Myocyte (in vitro differentiated cells): ENCODE measurements at places on chromosomes 16 and 17.

GRCh38 chr17:12959441-12959840 is 58.4 kb downstream of the ELAC2 start:
- peak; percentile 6 for DNase-seq

GRCh38 chr17:10699856-10700255 is 2.5 kb downstream of the ADPRM start:
- DNase-seq = no peak

- DNase-seq = peak; percentile 72
Observed at GRCh38 chr17:77148077-77148939, 7.5 kb downstream of the SEC14L1 start.

GRCh38 chr16:83952940-83953795 is at the start of gene OSGIN1:
TSS of gene OSGIN1 (plus strand) at chr16:83953240. CDS start at chr16:83957672, 4,432 bp downstream.
- peak; percentile 96 for DNase-seq

GRCh38 chr16:14445937-14446715 is 183.9 kb downstream of the PARN start:
- DNase-seq = no peak

GRCh38 chr16:28879261-28879840 is 1.1 kb downstream of the ATP2A1 start:
- DNase-seq = no peak

DNA sequence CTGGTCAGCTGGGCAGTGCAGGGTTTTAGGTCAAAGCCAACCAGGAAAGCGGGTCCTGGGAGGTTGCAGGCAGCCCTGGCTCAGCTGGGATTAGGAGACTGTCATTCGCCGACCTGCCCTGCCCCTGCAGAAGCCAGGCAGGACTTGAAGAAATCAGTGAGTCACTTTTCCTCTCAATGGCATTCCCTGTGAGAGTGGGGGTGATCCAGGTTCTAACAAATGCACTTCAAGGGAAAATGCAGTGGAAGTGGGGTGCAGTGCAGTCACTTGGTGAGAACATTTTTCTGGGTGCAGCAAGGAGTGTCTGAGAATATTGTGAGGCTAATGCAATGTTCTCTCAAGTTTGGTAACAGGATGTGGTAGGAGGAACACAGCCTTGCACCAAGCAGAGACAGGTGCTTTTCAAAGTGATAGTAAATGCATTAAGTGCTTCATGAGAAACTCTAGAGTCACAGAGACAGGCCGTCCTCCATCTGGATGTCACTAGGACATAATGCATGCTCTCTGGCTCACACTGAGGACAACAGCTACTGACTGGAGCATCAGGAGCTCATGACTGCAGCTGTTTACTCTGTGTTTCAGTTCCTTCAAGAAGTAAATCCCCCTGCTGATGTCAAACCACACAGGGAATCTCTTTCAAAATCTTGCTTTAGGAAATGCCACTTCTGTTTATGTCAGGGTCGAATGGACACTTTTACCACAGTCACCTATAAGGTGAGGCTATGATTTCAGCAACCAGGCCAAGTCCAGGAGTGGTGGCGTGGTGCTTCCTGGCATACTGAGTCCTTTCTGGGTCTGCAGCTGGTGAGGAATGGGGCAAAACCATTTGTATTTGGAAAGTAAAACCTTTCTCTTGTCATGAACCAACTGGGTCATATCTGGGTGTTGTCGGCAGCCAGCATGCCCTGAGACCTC is 16.7 kb downstream of the CDK5R1 start:
- peak; percentile 82 for DNase-seq

DNA sequence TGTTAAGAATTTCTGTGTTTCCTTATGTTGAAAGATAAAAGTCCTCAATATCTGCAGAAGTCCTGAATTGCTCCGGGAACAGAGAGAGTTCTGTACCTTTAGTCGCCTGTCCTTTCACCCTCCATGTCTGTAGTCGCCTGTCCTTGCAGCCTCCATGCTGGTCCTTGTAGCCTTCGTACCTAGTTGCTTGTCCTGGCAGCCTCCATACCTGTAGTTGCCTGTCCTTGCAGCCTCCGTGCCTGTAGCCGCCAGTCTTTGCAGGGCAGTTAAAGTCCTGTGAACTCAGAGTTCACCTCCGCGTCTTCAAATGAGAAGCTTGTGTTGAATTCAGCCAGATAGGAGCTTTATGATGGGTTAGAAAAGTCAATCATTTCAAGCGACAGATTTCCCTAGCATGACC is 19.5 kb upstream of the ITGAX start:
- DNase-seq = no peak

DNA sequence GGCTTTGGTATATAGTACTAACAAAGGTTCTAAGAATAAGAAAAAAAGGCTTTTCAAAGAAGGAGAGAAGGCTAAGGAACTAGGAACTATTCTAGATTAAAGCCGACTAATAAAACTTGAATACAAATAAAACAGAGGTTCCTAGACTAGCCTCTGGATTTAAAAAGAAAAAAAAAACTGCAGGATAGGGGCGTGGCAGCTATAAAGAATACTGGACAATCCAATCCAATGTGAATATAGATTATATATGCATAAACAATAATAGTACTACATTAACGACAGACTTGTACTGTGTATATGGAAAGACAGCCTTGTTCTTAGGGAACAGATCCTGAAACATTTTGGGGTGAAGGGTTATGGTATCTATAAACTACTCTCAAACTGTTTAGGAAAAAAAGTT is 23.9 kb upstream of the ANKFY1 start:
- no peak for DNase-seq

DNA sequence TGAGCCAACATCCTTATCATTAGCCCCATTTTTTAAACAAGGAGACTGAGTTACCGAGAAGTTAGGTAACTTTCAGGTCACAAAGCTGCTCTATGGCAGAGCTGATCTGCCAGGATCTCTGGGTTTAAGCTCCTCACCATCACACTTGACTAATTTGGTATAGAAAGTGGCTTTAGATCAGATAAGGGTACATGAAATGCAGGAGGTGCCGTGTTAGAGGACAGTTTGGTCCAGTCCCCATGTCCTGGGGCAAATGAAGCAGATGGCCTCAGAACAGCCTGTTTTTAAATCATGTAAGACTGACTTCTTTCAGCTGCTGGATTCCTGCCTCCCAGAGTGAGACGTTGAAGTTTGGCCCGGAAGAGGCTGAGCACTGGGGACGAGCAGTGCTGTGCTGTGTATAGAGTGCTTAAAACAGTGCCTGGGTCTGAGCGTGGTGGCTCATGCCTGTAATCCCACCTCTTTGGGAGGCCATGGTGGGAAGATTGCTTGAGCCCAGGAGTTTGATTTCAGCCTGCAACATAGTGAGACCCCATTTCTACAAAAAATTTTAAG is 187.0 kb upstream of the CACNG3 start:
- no peak for DNase-seq

GRCh38 chr17:75031972-75032719 is 14.6 kb downstream of the ATP5PD start:
- peak; percentile 91 for DNase-seq

GRCh38 chr17:49018748-49019147 is 21.6 kb downstream of the IGF2BP1 start:
- DNase-seq = no peak

GRCh38 chr16:78599271-78599670 is 499.8 kb downstream of the WWOX start:
- DNase-seq = no peak

GRCh38 chr16:23863511-23864422 is 28.0 kb downstream of the PRKCB start:
- no peak for DNase-seq

GRCh38 chr16:69233124-69233523 is 46.2 kb downstream of the SNTB2 start:
- DNase-seq = no peak

GRCh38 chr17:45302649-45303173 is 14.1 kb downstream of the MAP3K14 start:
- peak; percentile 75 for DNase-seq

DNA sequence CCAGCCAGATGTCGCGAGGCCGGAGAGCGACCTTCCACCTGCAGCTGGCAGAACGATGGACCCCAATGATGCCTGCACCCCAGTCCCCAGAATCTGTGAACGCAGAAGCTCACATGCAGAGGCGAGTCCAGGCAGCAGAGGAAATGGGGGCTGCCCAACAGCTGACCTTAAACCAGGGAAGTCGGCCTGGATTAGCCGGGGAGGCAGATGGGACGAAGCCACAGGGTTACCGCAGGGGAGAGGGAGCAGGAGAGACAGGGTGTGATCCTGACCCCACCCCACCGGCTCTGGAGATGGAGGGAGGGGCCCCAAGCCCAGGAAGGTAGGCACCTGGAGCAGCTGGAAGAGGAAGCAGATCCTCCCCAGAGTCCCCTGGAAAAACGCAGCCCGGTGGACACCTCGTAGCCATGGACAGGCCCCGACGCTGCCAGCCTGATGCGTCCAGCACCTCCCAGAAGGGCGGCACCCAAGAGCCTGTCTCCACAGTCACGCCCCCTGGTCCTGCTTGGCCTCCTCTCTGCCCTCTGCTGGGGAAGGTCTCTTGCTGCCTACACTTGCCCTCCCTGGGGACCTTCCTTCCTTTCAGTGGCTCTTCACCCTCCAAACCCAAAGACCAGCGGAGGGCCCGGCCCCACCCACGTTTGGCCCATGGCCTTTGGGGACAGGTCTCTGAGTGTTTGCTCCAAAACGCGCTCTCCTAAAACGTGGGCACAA is 37.3 kb downstream of the PIEZO1 start:
- peak; percentile 31 for DNase-seq

- peak; percentile 43 for DNase-seq
Observed at GRCh38 chr16:82580298-82580890, 46.4 kb upstream of the CDH13 start.

- DNase-seq = no peak
Observed at GRCh38 chr16:56225017-56225742, 33.9 kb downstream of the GNAO1 start.

DNA sequence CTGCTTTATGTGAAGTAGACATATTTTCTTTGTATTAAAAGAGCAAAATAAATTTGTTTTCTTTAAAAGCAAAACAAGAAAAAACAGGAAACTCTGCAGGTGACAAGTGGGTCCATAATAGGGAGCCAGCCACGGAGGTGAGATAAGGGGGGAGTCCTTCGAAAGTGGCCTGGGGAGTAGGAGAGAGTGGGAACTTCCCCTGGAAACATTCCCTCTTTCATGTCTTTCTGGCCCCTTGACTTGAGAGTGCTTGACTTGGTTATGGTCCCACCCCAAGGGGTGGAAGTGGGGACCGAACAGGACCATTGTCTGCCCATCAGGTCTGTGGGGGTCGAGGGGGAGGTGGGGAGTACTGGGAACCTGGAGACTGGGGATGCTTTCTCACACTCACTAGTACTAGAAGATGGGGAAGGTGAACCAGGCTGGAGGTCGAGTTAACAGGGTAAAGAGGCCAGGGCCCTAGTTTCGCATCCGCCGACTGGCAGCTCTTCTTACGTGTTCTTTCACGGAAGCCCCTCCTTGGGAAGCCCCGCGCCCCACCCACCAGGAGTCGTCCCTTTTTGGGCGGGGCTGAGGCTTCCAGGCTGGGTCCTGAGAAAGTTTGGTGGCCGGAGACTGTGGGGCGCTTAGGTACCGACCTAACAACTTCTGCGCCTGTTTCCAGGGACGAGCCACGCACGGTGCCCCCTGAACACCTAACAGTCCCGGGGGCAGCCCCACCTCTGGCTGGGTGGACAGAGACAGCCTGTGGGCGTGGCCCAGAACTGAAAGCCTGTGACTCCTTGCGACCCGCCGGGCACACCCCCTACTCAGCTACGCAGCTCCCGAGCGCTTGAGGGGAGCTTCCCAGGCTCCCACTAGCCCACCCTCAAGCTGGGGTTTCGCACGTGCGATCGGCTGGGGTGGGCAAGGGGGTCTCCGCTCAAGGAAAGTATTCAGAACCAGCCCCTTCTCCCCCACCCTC is 790 bp downstream of the TRADD start:
- peak; percentile 39 for DNase-seq

DNA sequence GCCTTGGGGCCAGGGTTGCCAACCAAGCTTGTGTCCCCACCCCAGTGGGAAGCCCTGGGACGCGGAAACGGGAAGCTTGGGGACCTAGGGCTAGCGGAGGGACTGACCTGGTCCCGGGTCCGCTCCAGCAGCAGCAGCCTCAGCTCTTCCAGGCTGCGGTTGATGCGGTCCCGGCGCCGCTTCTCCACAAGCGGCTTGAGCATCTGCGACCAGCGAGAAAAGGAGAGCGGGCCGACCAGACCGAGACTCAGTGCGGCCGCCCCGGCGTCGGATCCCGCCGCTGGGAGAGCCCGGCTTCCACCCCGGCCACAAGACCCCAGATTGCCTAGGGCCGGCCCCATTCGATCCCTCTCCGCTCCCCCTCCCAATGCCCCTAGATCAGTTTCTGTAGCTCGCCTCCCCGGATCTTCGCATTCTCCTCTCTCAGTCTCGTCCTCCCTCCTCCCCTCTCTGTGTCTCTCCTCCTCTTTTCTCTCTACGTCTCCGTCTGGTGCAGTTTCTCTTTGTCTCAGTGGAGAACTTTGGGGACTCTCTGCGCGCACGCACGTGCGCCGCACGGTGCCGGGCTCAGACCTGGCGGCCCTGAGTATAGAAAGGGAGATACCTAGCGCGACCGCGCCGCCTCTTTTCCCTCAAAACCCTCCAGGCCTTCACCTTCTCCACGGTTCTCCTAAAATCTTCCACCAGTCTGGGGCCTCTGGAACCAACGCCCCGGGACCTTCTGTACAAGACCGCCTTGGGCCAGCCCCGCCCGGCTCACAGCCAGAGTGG is 797 bp downstream of the HES7 start:
- DNase-seq = peak; percentile 45

GRCh38 chr17:76493505-76494167 is 7.6 kb downstream of the RHBDF2 start:
- peak; percentile 80 for DNase-seq

- DNase-seq = no peak
Observed at GRCh38 chr17:58276423-58276822, 4.3 kb downstream of the MPO start.

DNA sequence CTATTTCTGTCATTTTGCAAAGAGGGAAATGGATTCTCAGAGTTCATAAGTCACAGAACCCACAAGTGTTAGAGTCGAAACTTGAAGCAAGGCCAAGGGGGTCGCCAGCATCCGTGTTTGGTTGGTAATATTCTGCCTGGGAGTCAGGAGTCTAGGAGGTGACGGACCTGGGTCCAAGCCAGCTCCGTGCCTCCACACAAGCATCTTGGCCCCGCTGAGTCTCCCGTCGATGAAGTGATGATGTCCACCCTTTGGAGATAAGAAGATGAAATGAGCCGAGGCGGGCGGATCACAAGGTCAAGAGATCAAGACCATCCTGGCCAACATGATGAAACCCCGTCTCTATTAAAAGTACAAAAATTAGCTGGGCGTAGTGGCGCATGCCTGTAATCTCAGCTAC is 53.2 kb upstream of the TNRC6C start:
- no peak for DNase-seq

- DNase-seq = no peak
Observed at GRCh38 chr17:38654411-38655398, 20.1 kb downstream of the EPOP start.
